H7 (cell line): ENCODE measurements at places on chromosomes 13 and 19.

DNA sequence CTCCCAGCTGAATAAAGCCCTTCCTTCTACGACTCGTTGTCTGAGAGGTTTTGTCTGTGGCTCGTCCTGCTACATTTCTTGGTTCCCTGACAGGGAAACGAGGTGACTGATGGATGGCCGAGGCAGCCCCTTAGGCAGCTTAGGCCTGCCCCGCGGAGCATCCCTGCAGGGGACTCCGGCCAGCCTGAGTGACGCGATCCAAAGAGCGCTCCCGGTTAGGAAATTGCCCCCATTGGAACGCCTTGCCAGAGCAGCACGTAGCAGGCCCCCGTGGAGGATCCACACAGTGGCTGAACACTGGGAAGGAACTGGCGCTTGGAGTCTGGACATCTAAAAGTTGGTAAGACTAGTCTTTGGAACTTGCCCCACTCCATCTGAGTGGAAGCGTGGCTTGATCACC lies 296.8 kb upstream of the SGCG start:
- no peak for DNase-seq

- DNase-seq: no peak
These were observed 58.6 kb downstream of the LMO7 start for GRCh38 chr13:75694722-75695121.

DNA sequence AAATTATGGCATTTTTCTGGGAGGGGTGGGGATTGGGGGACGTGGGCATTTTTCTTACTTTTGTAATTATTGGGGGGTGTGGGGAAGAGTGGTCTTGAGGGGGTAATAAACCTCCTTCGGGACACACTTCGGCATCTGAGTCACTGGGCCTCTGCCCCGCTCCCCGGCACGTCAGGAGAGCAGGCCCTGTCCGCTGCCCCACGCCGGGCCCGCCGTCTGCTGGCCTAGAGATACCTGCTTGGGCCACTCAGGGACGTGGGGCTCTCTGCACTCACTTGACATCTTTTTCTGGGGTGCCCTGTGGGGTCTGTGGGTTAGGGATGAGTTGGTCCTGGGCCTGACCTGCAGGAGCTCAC lies 3.5 kb upstream of the FTL start:
- peak; percentile 58 for DNase-seq

GRCh38 chr13:99436686-99437416 lies 64.4 kb upstream of the TM9SF2 start:
- DNase-seq: peak; percentile 89

GRCh38 chr13:36986462-36987240 lies 12.5 kb downstream of the ALG5 start:
- no peak for DNase-seq

DNA sequence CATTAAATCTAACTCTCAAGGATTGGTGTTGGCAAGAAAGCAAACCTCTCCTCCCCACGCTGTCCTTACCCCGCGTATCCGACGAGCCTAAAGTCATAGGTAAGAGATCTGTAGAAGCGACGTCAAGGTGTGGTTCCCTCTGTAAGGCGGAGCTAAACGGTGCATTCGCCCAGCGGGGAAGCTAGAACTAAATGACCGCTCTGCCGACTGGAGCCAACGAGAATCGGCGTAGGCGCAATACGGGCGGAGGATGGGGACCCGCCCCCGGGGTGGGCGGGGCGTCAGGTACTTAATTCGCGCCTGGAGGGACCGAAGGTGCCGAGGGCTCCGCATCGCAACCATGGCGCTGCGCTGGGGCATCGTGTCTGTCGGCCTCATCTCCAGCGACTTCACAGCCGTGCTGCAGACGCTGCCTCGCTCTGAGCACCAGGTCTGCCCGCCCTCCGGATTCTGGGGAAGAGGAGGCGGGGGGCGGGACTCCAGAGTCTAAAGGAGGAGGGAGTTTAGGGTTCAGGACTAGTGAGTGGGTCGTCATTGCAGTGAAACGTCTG lies at the start of gene DHDH:
Gene DHDH (plus strand): TSS at position 318 of the 551 bp plus-strand sequence. CDS start 23 bp downstream, at position 341.
- DNase-seq: peak; percentile 98

DNA sequence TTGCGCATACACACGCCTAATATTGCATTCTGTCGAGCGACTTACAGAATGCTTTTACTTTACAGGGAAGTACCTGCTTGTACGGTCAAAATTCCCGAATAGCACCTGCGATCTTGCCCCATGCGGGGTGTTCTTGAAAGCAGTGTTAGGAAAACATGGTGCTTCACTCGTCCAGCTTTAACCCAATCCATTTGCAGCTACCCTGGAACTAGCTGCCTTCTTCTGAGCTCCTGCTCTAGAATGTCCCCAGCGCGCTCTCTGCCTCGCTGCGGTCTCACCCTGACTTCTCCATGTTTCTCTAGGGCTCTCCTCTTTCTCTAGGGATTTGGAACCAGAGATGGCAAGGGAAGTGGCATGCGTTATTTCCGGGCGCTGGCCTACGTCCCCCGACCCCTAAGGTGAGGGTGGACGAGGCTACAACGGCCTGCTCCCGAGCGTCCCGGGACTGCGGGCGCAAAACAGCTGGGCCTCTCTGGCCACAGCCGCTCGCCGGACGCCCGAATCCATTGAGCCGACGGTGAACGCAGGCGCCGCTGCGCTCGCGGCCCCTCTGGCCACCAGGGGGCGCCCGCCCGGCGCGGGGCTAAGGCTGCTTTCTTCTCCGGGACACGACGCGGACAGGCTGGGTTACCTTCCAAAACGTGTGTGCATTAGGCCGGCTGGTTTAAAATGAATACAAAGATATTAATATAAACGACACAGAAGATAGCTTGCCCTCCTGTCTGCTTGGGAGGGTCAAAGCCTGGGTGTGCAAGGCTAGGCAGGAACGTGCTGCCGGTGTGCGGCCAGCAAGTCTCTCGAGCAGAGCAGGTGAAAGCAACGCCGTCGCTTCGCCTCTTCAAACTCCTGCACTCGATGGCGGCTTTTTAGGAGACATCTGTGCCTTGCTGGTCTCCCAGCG lies 1.8 kb upstream of the SPRY2 start:
- DNase-seq: peak; percentile 85

GRCh38 chr13:33855371-33855895 lies 37.5 kb downstream of the RFC3 start:
- no peak for DNase-seq

GRCh38 chr13:97574926-97575325 lies 141.0 kb downstream of the RAP2A start:
- DNase-seq: peak; percentile 46

DNA sequence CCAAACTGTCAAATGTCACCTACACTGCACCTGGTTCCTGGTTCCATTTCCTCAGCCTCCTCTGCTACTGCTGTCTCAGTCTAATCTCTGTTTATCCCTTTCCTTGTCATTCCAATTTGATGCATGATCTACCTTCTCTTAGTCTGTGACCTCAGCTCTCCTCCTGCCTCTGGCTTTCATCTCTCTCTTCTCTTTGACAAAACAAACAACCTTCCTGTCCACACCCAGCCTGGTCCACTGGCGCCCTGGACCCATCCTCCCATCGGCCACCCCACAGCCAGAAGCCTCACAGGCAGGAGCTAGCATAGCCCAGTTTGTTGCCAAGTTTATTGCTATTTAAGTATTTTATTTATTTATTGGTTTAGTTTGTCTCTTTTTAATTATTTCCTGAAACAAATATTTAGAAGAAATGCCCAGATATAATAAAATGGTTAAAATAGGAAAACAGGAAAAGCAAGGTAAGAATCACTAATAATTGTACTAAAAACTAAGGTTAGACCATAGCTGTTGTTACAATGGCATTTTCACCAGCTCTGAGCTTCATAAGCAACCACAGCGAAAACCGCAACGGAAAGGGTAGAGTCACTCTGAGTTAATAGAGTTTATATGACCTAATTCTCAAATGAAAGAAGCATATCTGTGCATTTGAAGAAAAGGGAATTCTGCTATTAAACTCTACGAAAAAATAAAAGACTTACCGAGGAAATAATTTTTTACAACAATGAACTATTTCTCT lies 68.6 kb downstream of the EFNB2 start:
- DNase-seq: no peak

GRCh38 chr19:33564836-33565338 lies 43.3 kb upstream of the PEPD start:
- DNase-seq: no peak

DNA sequence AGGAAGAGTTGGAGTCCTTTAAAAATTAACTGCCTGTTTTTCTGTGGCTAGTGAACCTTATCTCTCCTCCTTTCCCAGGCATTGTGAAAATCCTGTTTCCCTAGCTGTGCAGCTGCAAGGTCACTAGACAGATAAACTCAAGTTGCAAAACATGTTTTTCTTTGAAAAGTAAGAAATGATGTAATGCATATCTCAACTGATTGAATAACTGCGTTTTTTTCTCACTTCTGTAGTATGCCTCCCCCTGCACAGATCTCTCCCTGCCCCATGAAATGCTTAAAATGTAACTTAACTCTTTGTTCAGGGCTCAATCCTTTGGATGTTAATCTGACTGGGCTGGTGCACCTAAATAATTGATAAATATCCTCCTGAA lies 27.7 kb upstream of the CYSLTR2 start:
- DNase-seq: no peak

- DNase-seq: no peak
These were observed 21.7 kb downstream of the MYH14 start for GRCh38 chr19:50224986-50225747.

DNA sequence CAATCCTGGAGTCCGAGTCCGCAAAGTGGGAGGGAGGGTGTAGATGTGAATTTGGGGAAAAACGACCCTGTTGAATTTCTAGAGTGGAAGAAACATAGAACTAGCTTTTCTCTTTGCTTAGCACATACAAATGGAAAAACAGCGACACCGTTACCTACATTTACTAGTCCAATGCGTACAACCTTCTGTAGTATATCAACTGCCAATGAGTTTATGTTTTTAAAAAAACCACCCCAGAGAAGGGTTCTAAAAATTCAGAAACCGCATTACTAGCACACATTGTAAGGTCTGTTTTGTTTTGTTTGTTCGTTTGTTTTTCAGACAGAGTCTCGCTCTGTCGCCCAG lies 332 bp upstream of the SUPT20H start:
- DNase-seq: no peak

- DNase-seq: no peak
These were observed 9.8 kb downstream of the TPT1 start for GRCh38 chr13:45331123-45331619.

DNA sequence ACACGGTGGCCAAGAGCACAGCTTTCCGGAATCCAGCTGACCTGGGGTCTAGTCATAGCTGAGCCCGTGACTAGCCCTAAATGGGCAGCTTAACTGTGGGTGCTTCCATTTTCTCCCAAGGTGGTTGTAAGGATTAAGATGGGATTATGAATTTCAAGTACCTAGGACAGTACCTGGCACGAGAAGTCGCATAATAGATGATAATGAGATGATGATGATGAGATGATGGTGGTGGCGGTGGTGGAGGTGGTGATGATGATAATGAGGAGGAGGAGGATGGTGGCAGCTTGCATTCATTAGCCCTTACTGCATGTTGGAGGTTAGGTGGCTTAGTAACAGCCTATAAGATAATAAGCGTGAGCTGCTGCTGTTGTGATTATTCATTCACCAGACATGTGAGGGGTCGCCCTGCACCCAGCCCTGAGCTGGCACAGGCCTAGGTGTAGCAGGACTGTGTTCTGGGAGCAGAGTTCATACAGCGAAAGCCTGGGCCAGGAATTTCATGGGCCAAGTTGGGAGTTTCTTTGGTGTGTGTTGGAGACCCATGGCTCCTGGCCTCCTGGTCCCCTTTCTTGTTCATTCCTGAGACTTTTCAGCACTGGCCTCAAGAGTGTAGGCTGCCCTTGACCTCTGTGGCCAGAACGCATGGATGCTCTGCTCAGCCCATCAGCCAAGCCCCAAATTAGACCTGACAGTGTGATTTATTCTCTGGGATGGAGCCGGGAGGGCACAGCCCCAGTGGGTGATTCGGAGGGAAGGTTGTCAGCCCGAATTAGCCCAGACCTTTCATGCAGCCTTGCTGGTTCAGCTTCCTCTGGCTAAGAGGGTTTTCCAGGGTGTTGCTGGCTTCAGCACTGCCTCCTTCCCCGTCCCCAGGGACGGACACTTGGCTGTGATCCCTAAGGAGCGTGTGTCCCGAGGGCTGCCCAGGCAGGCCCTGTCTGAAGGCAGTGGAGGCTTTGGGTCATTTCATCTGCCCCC lies 128.8 kb downstream of the SIPA1L3 start:
- no peak for DNase-seq

DNA sequence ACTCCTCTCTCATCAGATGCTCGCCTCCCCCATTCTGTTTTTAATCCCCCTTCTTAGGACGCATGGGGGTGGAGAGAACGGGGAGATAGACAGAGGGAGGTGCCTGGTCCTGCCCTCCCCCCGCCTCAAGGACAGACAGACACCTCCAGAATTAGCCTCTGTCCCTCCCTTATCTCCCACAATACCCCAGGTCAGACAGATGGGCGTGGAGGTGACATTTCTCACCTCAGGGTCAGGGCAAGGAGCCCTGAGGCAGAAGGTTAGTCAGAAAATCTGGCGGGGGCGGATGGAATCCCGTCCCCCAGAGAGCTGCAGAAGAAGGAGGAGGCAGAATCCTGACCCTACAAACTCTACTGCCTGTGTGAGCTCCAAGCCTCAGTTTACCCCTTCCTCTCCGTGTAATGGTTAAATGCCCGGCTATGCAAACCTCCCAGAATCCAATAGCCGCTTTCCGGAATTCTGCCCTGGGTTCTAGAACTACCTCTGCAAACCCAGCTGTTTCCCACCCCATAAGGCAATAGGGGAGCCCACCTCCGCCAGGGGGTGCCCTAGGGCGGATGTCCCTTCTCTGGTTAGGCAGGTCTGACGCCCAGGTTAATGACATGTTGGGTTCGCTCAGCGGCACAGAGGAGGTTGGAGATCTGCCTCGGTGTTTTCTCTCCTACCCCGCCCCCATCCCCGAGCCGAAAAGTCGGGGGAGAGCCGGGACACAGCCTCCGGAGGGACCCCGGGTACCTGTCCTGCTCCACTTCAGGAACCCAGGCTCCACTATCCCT lies 900 bp downstream of the PPP1R13L start:
- peak; percentile 88 for DNase-seq

- peak; percentile 86 for DNase-seq
These were observed 26.2 kb downstream of the ZNF160 start for GRCh38 chr19:53076984-53077383.

- DNase-seq: no peak
These were observed 45.3 kb upstream of the PCDH9 start for GRCh38 chr13:67275351-67275960.

DNA sequence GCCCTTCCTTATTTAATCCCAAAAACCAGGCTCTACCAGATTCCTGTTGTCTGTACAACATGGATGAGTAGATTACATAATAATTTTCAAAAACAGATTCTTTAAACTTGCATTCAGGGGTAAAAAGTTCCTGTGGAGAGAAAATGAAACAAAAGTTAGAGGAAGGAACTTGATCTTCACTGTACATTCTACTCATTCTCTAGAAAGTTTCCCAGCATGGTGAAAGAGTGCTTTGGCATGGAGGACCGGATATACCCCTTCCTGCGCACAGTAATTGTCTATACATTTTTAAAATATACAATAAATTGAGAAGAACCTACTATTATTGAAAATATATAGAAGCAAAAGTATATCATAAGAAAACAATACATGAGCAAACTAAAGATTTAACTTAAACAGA lies 274.2 kb downstream of the ITGBL1 start:
- no peak for DNase-seq

GRCh38 chr13:80297094-80297493 lies 43.8 kb downstream of the SPRY2 start:
- DNase-seq: peak; percentile 52
